Amygdala (tissue), 56 donors: ENCODE measurements at places on chromosomes 7 and 10.

- DNase-seq, result no peak
These were observed 179.1 kb upstream of the LRRTM3 start for GRCh38 chr10:66746711-66747110.

DNA sequence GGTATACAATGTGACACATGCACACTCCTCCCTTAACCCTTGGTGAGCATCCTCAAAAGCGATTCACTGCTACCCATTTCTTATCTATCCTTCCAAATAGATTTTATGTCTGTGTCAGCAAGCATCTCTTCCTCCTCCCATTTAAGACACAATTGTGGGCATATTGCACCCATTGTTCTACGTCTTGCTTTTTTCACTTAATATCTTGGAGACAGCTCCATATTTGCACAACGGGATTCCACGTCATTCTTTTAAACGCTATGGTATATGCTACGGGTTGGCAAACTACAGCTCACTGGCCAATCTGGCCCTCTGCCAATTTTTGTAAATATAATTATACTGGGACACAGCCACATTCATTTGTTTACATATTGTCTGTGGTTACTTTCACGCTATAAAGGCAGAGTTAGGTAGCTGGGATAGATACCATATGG is 88.6 kb downstream of the RNF216 start:
- no peak for DNase-seq

DNA sequence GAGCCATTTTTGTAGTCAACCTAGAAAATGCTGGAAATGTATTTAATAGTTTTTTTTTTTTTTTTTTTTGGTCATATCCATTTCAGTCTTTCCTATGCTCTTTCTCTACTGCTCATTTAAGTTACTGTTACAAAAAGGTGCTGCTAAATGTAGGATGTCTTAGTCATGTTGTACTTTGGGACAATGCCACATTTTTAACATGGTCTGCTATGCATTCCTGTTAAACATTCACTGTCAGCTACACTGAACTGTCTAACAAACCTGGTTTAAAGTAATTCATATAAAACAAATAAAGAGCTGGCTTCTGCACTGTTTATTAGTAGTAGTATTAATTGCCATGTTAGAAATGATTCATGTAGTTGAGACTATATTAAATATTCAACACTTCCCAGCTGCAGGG is 108.6 kb downstream of the NSUN6 start:
- DNase-seq, result no peak

DNA sequence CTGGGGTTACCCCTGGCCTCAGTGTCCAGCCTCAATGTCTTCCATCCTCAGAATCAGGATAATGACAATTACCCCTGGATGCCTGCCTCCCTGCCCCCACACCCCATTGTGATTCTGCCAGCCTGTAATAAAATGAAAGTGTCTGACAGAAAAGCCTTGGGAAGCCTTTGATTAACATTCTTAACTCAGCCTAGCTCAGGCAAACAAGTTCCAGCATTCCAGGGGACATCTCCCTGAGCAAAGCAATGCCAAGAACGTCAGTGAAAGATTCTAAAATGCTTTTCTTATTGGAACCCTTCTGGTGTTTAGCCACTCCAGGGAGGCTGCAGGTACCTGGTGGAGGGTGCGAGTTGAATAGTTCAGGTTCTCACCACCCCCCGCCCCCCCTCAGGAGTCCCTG is 18.7 kb downstream of the AFAP1L2 start:
- no peak for DNase-seq

DNA sequence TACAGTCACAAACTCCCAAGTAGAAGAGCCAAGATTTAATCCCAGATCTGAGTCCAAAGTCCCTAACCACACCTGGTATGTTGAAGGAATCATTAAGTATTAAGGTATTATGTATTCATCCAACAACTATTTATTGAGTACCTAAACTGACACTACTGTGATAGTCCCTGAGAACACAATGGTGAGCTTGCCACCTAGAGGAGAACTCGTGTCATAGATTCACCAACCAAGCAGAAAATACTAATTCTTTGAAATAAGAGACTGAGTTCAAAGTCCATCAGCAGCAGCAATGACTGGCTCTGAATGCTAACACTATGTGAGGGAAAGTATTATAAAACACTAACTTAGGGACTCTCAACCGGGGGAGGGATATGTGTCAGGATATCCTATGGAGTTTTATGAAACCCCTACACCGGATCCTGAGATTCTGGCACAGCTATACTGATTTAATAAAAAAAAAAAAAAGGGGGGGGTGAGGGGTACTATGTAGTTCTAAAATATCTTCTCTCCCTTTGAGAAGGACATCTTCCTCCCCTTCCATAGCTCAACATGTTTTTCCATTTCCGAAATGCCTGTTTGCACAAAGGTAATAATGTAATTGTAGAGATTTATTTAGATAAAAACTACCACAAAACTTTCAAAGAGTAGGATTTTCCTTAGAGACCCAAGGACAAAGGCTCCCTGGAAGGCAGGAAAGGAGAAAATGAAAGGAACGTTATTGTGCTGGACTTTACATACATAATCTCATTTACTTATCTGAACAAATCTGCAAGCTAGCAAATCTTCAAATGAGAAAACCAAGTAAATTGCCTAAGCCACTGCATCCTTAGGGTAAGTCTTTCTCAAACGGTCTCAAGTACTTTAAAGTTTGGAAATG is 1.6 kb downstream of the NCOA4 start:
- DNase-seq, result no peak
